C1 segment of cervical spinal cord (tissue), 14 donors: ENCODE measurements at places on chromosomes 16 and 17.

GRCh38 chr17:48100591-48101011, 677 bp downstream of the CBX1 start:
- DNase-seq = no peak

DNA sequence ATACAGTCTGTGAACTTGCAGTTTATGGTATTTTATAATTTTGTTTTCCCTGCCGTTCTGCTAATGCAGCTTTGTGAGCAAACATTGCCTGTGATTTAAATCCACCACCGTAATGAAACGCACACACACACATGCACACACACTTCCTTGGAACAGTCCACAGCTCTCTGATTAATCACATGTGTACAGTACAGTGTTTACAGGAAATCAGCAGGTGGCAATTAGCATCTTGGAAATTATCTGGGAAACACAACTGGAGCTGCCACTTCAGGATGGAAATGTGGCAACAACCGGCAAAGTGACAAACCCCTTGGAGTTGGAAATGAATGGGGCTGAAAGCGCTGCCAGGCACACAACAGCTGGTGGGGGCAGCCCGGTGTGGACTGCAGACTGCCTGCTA, 12.9 kb upstream of the ZKSCAN2 start:
- DNase-seq = no peak

DNA sequence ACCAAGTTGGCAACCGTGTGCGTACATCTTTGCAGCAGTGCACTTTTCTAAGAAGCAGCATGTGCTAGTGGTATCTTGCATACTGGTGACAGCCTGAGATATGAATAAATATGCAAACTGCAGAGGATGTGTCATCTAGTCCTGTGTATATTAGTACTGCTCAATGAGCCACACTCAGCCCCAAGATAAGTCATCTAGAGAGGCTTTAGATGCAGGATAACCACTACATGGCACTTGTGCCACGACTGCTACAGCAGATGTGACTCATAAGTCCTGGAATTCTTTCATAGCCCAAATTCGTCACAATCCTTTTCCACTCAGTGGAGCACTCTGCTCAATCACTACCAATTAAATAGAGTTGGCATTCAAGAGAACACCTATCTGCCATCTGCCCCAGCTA, 171.5 kb downstream of the AXIN2 start:
- no peak for DNase-seq

DNA sequence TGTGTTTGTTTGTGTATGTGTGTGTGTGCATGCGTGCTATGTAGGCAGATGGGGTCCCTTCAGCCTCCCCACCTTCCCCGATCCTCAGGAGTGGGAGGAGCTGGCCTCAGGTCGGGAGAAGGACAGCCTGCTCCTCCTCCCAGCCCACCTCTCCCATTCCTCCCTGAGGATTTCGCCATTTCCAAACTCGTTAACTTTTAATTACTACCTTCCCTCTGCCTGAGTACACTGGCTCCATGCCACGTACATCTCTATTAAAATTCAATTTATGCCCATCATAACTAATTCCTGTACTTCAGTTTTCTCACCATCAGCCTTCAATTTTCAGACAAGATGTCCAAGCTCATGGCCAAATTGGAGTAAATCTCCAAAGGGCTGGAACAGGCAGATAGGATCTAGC, 148.6 kb downstream of the SDK2 start:
- no peak for DNase-seq

GRCh38 chr17:38590988-38591758, 14.6 kb downstream of the SRCIN1 start:
- DNase-seq = no peak

GRCh38 chr16:20897253-20897897, 2.8 kb downstream of the DCUN1D3 start:
- DNase-seq = no peak

DNA sequence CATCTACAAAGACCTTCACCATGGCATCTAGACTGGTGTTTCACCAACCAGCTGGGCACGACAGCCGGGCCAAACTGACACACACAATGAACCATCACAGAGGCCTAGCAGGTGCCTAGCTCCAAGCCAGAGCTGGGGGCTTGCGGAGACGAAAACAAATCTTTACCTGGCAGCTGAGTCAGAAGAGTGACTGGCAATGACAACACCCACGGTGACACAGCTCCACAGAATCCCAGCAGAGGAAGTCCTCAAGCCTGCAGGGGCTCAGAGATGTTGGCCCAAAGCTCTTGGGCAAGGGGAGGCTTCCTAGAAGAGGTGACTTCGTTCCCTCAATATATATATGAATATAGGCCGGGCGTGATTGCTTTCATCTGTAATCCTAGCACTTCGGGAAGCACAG, 5.1 kb downstream of the MMP25 start:
- no peak for DNase-seq

DNA sequence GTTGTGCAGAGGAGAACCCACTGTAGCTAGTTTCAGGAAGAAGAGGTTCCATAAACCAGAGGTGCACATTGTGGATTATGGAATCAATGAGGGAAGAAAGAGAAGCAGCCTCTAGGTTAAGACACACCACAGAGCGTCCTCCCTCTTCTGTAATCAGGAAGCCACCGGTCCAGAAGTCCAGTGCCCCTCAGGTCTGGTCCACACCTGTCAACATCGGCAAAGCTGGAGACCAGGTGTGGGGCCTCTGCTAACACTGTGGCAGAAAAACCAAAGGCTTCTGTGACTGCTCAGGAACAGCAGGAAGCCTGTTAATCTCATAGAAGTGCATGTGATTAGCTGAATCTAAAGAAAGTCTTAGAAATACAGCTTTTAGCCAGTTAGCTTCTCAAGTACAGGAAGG, 23.3 kb downstream of the LIMD2 start:
- no peak for DNase-seq

GRCh38 chr17:11996722-11997146, 541 bp downstream of the ZNF18 start:
- no peak for DNase-seq

GRCh38 chr16:74713325-74713724, 12.7 kb upstream of the MLKL start:
- no peak for DNase-seq

- DNase-seq = no peak
Observed at GRCh38 chr16:79127766-79128165, 472.8 kb downstream of the MAF start.
